Activated naive CD8-positive, alpha-beta T cell treated with anti-CD3 and anti-CD28 coated beads, Interleukin-2, amount 50 U/mL, for 24 hours (primary cell): ENCODE measurements at places on chromosomes 5 and 9.

DNA sequence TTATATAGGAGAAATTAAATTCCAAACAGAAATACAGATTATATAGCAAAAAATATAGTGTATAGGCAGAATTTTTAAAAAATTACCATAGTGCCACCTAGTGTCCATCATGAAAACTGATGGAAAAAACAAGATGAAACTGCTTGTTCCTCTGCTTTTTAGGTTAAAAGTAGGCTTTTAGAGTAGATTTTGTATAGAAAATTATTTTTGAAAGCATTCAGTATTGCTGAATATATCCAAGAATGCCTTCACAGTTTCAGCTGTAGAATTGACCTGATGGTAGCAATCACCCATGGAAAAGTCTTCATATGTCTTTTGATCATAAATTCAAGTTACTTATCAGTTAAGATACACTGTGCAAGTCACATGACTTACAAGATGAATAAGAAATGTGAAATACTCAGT lies 19.7 kb downstream of the RIOK2 start:
- DNase-seq = no peak

DNA sequence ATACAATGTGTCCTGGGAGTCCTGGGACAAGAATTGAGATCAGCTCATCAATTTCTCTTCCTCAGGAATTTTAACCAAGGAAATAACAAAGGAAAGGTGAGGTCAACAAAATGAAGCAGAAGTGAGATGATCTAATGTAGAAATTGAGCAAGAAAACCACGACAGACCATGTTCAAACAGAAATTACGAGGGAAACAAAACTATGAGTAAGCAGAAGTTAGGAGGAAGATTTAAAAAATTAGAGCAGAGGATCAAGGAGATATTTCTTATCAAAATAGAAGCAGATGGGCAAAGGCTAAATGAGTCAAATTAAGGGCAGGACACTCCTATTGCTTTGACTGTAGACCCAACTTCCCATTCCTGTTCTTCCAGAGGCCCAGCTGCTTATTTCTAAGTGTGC lies 97.4 kb downstream of the HINT1 start:
- no peak for DNase-seq

- no peak for DNase-seq
These were observed 242.6 kb downstream of the DRD1 start for GRCh38 chr5:175201393-175201792.

- DNase-seq = no peak
These were observed 115.7 kb downstream of the SUSD1 start for GRCh38 chr9:112059145-112059965.

DNA sequence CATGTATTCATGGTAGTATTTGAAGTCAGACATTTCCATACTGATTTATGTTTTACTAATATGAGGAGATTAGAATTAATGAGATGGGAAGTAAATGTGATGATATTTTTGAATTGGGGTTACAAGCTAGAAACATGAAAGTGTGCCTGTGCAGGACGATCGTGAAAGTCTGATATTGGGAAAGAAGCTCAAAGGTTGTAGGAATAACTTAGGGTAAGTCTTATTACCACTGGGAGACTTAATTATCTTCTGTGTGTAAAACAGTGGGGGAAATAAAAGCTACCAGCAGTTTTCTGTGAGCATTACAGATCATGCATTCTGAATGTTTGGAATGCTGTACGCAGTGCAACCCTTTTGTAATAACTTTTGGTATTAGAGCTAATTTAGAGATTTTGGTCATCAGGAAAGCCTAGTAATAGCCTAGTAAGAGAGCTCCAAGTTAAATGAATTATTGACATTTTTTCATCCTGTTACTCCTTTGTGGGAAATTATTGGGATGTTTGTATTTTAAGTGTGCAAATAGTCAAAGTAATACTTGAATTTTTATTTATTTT lies 153.9 kb downstream of the PCSK5 start:
- no peak for DNase-seq

GRCh38 chr5:126003309-126003708 lies 419.9 kb upstream of the GRAMD2B start:
- no peak for DNase-seq

DNA sequence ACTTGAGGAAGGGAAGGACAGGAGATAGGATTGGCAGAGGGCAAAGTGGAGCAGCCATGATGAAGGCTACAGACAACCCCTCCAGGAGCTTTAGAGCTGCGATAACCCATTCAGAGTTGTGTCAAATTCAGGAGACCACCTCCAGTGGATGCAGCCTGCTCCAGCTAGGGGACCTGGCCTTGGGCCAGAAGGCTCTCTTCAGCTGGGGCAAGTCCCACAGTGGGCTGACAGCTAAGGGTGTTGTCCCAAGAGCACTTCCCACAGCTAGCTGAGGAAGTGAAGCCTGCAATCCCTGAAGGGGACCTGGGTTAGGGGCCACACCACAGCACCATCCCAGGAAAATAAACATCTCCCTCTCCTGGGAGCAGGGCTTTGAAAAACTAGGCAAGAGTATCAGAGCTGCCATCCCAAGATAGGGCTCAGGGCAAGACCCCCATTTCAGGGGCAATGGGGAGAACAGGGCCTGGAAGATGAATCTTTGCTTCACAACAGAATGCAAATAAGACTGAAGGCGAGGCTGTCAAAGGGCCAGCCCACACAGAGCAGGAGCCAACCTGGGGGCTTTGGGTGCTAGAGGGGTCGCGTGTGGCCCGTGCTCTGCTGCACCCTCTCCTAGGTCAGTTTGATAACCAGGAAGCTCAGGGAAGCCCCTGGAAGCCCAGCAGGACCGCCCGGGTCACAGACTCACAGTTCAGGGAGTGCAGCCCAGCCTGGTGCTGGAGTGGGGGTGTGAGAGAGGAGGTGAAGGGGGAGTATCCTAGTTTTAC lies 19.3 kb upstream of the DAPK1 start:
- no peak for DNase-seq

DNA sequence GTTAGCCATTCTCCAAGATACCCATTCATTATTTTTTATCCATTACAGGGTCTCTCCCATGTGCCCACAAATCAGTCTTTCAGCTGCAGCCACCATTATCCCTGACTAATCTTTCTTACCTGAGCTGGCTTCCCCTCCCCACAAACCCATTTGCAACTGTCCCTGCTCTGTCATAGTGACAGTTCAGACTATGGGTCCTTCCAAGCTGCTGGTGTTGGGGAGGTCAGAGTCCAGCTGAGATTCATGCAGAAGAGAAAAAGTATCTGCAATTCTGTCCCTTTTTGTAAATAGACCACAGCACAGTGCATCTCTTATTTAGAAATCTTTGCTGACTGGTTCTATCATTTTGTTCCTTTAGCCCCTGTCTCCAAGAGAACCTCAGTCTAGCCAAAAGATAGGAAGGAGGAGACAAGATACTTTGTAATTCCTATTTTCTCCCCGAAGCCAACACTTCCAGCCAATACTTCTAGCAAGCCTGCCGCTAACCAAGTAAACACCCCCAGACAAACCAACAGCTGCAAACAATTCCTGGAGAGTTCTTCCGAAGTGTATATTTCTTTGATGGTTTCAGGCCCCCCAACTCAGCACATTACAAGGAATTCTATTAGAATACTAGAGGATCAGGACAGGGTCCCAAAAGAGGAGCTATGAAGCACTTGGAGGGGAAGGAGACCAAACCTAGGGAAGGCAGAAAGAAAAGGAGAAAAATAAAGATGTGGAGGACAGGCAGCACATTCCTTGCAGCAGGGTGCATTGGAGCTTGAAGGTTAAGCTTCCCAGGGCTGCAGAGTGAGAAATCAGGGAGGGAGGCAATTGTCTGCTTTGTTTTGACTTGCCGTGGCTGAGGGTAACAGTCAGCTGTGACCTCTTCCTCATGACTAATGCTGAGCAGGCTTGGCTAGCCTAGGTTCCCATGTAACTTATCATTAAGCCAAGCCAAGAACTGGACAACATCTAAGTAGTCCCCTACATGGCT lies 148.5 kb downstream of the SGCD start:
- DNase-seq = no peak

DNA sequence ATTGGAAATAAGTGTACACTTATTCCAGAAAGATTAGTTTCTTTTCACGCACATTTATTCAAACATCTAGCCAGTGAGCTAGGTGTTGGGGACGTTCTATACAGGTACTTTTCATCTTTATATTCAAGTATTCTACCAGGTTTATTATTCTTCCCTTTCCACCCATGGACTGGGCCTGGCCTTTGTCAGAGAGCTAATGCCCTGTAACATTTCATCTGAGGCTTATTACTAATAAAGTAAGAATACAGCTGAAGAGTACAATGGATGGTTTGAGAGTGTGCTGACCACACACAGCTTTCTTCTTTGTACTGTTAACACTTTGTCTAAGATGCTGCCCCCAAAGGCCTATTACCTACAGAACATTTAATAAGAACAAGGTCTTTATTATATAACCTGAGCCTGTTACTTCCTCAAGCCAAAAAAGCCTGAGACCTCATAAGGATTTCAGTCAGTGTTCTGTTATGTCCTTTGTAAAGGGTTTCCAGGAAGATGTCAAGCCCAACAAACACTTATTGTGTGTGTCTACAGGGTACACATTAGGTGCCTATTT lies 93.5 kb downstream of the ZNF608 start:
- DNase-seq = no peak

DNA sequence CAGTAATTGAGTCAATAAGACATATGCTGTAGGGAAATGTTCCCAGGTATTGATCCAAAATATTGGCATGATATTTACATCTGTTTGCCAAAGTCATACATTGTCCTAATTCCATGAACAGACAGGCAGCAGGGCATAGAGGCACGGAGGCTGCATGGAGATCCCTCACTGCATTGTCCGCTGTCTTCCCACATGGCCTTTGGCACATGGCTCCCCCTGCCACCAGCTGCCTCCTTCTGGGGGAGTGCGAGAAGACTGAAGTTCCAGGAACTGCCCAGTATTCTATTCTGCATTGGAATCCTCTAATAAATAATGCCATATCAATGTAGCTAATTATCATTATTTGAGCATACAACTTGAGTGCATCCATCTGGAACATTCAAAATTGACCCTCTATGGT lies 269.0 kb downstream of the FBXL7 start:
- no peak for DNase-seq

DNA sequence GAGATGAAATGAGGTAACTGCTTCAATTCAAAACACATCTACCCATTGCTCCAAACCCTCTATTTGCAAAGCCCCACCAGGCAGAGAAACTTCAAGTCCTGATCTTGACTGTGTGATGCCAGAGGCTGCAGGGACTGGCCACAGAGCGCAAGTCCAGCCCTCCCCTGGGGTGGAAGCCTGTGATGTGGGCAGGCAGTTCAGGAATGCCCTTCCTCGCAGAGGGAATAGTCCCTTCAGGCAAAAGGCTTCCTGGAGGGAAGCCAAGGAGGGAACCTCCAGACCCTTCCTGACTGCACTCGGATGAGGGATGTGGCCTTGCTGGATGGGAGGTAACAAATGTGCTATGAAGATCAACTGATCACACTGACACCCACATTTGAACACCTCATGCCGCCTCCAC lies 131.2 kb downstream of the SLIT3 start:
- no peak for DNase-seq

DNA sequence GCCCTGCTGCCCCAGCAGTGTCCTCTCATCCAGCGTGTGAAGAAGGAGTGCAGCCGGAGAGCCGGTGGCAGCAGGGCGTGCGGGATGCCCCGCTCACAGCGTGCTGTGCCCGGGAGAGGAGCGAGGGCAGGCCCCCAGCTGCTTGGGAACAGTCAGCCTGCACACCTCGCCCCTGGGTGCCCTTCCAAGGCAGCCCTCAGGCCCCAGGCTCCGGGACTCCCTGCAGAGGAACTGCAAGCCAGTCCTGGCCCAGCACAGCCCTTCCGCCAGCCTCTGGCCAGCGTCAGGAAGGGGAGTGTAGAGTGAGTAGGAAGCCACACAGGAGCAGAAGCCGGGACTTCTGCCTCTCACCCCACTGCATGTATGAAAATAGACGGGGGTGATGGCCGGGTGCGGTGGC lies 43.5 kb downstream of the ADAMTS2 start:
- DNase-seq = no peak

GRCh38 chr9:109743696-109744095 lies 36.3 kb upstream of the PALM2AKAP2 start:
- DNase-seq = no peak

DNA sequence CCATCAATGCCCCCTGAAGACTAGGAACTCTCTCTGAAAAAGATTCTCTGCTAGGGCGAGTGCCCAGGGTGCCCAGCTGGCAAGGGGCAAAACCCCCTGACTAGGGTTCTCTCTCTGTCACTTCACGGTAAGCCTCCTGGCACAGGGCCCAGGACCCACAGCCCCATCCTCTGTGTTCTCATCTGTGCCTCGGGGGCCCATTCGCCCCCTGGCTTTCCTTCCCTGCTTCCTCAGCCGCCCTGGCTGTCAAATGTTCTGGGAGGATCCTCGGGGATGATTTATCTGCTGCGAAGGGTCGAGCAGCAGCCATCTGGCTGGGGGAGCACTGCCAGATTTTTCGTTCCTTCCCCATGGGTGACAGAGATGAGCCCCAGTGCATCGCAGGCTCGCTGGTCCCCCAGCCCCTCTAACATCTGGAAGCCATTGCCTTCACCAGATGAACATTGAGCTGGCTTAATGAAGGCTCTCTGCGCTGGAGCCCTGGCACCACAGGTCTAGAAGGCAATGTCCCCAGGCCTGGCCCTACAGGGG lies 24.2 kb downstream of the HMCN2 start:
- DNase-seq = no peak

GRCh38 chr9:133754187-133754586 lies 16.0 kb upstream of the SARDH start:
- DNase-seq = no peak

- no peak for DNase-seq
These were observed 1.1 kb upstream of the LPAR1 start for GRCh38 chr9:111039231-111039906.

DNA sequence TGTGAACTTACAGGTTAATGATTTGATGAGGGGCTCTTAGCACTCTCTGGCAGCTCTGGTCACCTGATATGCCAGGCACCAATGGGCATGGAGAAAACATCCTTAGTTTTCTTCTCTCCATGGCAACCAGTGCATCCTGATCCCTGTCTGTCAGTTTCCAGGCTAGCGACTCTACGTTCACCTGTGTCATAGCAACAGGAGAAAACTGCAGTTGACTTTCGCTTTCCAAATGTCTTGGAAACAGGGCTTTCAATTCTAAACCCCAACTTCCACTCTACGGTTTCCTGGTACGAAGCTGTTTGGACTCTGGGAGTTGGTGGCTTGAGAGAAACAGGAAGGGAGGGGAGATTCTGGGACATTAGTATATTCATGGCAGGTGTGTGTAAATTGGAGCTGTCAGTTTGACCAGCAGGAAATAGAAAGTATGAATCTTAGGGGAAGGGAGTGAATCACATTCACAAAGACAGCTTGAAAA lies 74.4 kb downstream of the SLC28A3 start:
- no peak for DNase-seq

GRCh38 chr9:137491735-137492432 lies 32.8 kb upstream of the NSMF start:
- DNase-seq = no peak

DNA sequence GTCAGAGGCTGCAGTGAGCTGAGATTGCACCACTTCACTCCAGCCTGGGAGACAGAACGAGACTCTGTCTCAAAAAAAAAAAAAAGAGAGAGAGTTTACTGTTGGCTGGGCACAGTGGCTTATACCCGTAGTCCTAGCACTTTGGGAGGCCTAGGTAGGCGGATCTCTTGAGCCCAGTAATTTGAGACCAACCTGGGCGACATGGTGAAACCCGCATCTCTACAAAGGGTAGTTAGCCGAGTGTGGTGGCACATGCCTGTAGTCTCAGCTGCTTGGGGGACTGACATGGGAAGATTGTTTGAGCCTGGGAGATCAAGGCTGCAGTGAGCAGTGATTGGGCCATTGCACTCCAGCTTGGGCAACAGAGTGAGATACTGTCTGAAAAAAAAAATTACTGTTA lies 12.6 kb downstream of the HABP4 start:
- no peak for DNase-seq
